ENCODE measurements at places on chromosomes 11 and 22. TPM values are rescaled to one million over a fixed set of nuclear protein-coding genes. Genes with fewer than 3 reads are reported as not detected.
A peak's percentile ranks its signal among the peaks of the same experiment; 100 is the strongest.

DNA sequence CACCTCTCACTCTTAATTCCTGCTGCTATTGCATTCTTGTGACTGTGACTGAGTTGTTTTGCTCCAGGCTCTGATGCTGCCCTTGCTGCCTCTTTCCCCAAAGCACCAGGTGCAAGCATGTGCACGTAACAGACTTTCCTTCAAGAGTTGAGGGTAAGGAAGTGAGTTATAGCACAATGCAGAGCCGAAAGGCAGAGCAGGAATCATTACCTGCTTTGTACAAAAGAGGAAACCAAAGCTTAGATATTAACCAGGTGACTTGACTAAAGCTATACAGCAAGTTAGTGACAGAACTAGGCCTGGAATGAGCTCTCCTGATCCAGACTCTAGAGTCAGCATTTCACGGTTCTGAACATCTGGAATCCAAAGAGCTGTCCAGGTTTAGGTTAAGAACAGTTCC, 33.6 kb downstream of the NEU3 start:
- DNase-seq: no peak
- peaks cover 8% of the 10 kb centered on the region for H3K4me1 ChIP-seq
- H3K27ac ChIP-seq: no peak overlapping the region
- no peak overlapping the region for H3K4me3 ChIP-seq
- no peaks in the 10 kb centered on the region for H3K27me3 ChIP-seq
- H3K36me3 ChIP-seq: no peaks in the 10 kb centered on the region

CARD18 gene
- total RNA-seq: not detected

DNA sequence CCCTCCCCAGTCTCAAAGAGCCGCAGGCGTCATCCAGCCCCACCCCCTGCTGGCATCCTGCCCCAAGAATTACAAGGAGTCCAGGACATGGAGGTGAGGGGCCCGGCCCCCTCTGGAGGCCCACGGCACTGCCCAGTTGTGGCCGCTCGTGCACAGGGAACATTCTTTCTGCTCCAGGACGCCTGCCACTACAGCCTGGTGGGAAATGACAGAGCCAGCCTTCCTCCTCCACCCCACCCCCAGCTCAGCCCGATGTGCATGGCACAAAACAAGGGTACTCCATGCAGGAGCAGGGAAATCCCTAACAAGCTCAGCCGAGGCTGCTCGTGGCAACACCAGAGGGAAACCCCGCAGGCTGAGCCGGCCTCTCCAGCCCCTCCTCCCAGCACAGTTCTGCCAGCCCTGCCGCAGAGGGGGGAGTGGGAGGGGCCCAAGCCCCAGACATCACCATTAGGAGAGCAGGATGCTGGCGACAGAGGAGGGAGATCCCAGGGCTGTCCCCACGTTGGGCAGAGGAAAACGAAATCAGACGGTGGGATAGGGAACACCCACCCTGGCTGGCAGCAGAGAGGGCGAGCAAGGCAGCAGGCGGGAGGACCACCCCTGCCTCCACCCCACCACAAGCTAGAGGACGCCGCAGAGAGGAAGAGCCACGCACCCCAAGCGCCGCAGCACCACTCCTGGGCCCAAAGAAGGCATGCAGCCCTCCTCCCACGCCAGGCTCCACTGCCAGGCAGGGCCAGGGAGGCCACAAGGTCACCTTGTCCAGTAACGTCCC, 10.0 kb downstream of the IGSF9B start:
- peaks cover 29% of the 10 kb centered on the region for H3K27me3 ChIP-seq
- H3K4me1 ChIP-seq: peaks cover 29% of the 10 kb centered on the region
- no peak overlapping the region for H3K4me3 ChIP-seq

- no peak for DNase-seq
- no peaks in the 10 kb centered on the region for H3K4me1 ChIP-seq
- no peaks in the 10 kb centered on the region for H3K36me3 ChIP-seq
- no peak overlapping the region for H3K4me3 ChIP-seq
- no peak overlapping the region for H3K27ac ChIP-seq
These were observed 102.1 kb downstream of the GRAMD1B start for GRCh38 chr11:123532131-123532530.

- no peaks in the 10 kb centered on the region for H3K27me3 ChIP-seq
- H3K36me3 ChIP-seq: peaks cover 5% of the 10 kb centered on the region
- no peaks in the 10 kb centered on the region for H3K4me1 ChIP-seq
- no peak overlapping the region for H3K27ac ChIP-seq
- no peak overlapping the region for H3K4me3 ChIP-seq
These were observed 666.4 kb downstream of the BRD1 start for GRCh38 chr22:49161002-49161850.

PDE2A gene
- total RNA-seq: 4.3 TPM

MGAT3 gene
- 33.0 TPM for total RNA-seq

OMP gene
- total RNA-seq: 1.1 TPM

MMP12 gene
- total RNA-seq: not detected

DNA sequence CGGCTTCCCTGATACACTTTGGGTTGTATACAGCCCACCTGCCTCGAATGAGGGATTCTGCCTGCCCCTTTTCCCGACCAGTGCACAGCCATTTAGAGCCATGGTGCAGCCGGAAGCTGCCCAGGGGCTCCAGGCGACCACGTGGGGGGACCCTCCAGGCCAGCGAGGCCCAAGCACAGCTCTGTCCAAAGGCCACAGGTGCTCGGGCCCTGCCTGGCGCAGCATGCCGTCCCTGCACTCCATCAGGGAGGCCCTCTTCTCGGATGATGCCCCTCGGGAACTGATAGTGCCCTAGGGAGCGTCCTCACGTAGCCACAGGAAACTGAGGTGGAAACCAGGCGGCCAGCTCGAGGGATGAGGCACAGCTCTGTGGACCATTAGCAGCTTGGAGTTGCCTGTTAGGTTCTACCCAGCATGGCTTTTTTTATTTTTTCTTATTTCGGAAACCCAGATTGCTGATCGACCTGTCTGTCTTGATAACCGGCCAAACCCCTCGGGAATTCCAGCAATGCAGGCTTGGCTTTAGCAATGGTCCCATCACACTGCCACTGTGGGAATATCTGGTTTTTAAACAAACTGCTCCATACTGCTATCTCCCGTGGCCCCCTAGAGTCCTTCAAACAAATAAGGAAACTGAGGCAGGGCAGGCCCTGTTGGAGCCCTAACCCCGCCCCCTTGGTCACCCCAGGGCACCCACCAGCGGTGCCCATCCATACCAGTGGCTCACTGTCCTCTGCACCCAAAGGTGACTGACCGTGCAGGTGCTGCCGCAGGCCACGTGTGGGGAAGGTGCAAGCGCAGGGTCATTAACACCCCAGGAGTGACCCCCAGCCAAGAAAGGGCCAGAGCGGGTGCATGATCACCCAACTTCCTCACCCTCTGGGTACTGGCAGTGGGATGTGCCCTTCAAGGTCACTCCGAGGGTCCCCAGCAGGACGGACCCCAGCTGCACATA, 8.0 kb downstream of the ANO1 start:
- H3K27ac ChIP-seq: no peak overlapping the region
- H3K4me1 ChIP-seq: peaks cover under 1% of the 10 kb centered on the region
- no peaks in the 10 kb centered on the region for H3K36me3 ChIP-seq
- H3K27me3 ChIP-seq: no peaks in the 10 kb centered on the region
- DNase-seq: no peak

DNA sequence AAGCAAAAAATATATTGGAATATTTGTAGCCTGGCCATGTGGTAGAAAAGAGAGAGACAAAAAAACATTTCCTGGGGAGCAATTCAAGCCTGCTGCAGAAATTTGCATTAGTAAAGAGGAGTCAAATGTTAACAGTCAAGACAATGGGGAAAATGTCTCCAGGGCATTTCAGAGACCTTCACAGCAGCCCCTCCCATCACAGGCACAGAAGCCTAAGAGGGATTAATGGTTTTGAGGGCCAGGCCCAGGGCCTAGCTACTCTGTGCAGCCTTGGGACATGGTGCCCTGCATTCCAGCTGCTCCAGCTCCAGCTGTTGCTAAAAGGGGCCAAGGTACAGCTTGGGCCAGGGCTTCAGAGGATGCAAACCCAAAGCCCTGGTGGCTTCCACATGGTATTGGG, 46.8 kb downstream of the PGR start:
- no peak for DNase-seq
- no peaks in the 10 kb centered on the region for H3K36me3 ChIP-seq
- no peak overlapping the region for H3K27ac ChIP-seq
- H3K4me3 ChIP-seq: no peak overlapping the region
- no peaks in the 10 kb centered on the region for H3K4me1 ChIP-seq
- no peaks in the 10 kb centered on the region for H3K27me3 ChIP-seq

TRIM21 gene
- total RNA-seq: 19.1 TPM

DNA sequence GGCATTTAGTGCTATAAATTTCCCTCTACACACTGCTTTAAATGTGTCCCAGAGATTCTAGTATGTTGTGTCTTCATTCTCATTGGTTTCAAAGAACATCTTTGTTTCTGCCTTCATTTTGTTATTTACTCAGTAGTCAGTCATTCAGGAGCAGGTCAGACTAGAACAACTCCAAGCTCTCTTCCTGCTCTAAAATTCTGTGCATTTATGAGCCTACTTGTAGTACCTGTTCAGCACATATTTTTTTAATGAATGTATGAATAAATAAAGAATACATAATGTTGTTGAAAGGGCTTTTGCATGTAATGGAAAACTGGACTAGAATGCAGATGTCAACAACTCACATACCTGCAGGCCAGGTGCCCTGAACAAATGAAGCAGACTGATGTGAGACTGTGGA, 13.7 kb upstream of the HEPHL1 start:
- no peaks in the 10 kb centered on the region for H3K36me3 ChIP-seq
- peaks cover 10% of the 10 kb centered on the region for H3K27me3 ChIP-seq
- no peak overlapping the region for H3K4me3 ChIP-seq
- DNase-seq: no peak

TBX10 gene
- not detected for total RNA-seq

- peaks cover 21% of the 10 kb centered on the region for H3K4me1 ChIP-seq
- H3K27me3 ChIP-seq: peaks cover 100% of the 10 kb centered on the region
- peak; percentile 38 for DNase-seq
- H3K36me3 ChIP-seq: no peaks in the 10 kb centered on the region
- no peak overlapping the region for H3K27ac ChIP-seq
- no peak overlapping the region for H3K4me3 ChIP-seq
These were observed 107.3 kb upstream of the HSD17B12 start for GRCh38 chr11:43573233-43573632.

GRCh38 chr22:48101704-48102103, 1339.3 kb downstream of the TBC1D22A start:
- DNase-seq: no peak
- no peaks in the 10 kb centered on the region for H3K27me3 ChIP-seq
- no peaks in the 10 kb centered on the region for H3K4me1 ChIP-seq

DNA sequence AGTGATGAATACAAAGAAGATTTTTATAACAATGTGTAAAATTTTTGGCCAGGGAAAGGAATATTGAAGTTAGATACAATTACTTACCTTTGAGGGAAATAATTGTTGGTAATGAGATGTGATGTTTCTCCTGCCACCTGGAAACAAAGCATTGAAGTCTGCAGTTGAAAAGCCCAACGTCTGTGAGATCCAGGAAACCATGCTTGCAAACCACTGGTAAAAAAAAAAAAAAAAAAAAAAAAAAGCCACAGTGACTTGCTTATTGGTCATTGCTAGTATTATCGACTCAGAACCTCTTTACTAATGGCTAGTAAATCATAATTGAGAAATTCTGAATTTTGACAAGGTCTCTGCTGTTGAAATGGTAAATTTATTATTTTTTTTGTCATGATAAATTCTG, 5.3 kb downstream of the BIRC3 start:
- H3K4me3 ChIP-seq: peak overlapping the region; percentile 74
- no peaks in the 10 kb centered on the region for H3K27me3 ChIP-seq
- peaks cover 63% of the 10 kb centered on the region for H3K36me3 ChIP-seq
- H3K4me1 ChIP-seq: peaks cover 18% of the 10 kb centered on the region

ZNF74 gene
- 11.1 TPM for total RNA-seq

RIMBP3C gene
- not detected for total RNA-seq

GRCh38 chr11:1751999-1752906, 1.9 kb upstream of the IFITM10 start:
- H3K4me1 ChIP-seq: no peaks in the 10 kb centered on the region
- peaks cover 58% of the 10 kb centered on the region for H3K36me3 ChIP-seq
- no peaks in the 10 kb centered on the region for H3K27me3 ChIP-seq
- no peak overlapping the region for H3K4me3 ChIP-seq
- H3K27ac ChIP-seq: no peak overlapping the region
- no peak for DNase-seq

TPBGL gene
- total RNA-seq: not detected

DNA sequence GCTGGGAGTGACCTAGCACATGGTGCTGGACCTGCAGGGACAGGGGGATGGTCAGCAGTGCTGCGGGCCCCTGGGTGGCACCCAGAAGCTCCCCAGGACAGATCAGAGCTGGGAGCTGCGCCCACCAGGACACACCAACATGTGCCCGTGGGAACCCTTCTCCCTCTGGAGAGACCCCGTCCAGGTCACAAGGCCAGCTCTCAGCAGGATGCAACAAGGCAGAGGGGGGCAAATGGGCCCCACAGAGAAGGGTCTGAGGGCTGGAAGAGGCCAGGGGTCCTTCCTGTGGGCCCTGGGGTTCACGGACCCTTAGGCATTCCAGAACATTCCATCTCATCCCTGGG, 6.2 kb downstream of the DUSP8 start:
- H3K4me1 ChIP-seq: peaks cover 7% of the 10 kb centered on the region
- no peaks in the 10 kb centered on the region for H3K27me3 ChIP-seq
- no peak overlapping the region for H3K4me3 ChIP-seq
- peaks cover 38% of the 10 kb centered on the region for H3K36me3 ChIP-seq

DNA sequence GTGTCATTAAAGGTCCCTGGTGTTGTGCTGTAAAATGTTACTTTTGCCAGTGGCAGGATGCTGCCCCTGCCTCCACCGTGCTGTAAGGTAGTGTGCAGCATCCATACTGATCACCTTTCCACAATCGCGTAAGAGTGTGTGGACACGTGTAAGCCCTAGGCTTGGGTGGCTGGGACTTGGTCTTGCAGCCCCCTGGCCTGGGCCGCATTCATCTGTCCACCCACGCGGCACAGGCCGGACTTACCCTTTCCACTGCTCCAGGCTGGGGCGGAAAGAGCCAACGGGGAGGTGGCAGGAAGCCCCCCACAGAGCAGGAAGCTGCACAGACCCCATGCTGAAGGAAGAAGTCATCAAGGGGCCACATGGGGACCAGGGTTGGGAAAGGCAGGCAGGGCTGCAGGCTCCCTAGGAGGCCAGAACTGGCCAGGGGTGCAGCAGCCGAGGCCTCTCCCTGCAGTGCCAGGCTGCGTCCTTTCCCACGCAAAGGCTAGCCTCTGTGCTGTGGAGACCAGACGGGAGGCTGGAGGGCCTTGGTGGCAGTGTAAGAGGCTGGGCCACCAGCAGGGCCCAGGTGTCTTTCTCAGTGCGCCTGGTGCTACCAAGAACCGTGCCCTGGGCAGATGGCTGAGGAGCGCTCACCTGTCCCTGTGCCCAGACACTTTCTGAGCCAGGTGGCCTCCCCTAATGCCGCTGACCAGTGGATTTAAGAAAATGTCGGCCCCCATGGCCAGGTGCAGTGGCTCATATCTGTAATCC, 11.7 kb upstream of the TMEM191C start:
- no peak overlapping the region for H3K27ac ChIP-seq
- no peak overlapping the region for H3K4me3 ChIP-seq
- no peaks in the 10 kb centered on the region for H3K27me3 ChIP-seq
- no peak for DNase-seq
- peaks cover 12% of the 10 kb centered on the region for H3K4me1 ChIP-seq
- H3K36me3 ChIP-seq: peaks cover 8% of the 10 kb centered on the region

GRCh38 chr11:120383518-120384155, 47.4 kb downstream of the ARHGEF12 start:
- H3K27me3 ChIP-seq: no peaks in the 10 kb centered on the region
- H3K4me1 ChIP-seq: peaks cover 20% of the 10 kb centered on the region
- H3K27ac ChIP-seq: no peak overlapping the region
- no peaks in the 10 kb centered on the region for H3K36me3 ChIP-seq
- no peak overlapping the region for H3K4me3 ChIP-seq
- DNase-seq: no peak

GAS2 gene
- total RNA-seq: 3.9 TPM

- DNase-seq: no peak
- no peak overlapping the region for H3K4me3 ChIP-seq
- no peaks in the 10 kb centered on the region for H3K36me3 ChIP-seq
- peaks cover 85% of the 10 kb centered on the region for H3K27me3 ChIP-seq
These were observed 56.8 kb downstream of the IGLL5 start for GRCh38 chr22:22944268-22944985.
